ENCODE measurements at places on chromosomes 6 and 20. TPM values are rescaled to one million over a fixed set of nuclear protein-coding genes. Genes with fewer than 3 reads are reported as not detected.

GRCh38 chr6:3825331-3825831, 23.8 kb upstream of the FAM50B start:
- H3K4me1 ChIP-seq, result no peaks in the 10 kb centered on the region
- H3K27me3 ChIP-seq, result no peaks in the 10 kb centered on the region
- no peak overlapping the region for H3K4me3 ChIP-seq
- H3K36me3 ChIP-seq, result no peaks in the 10 kb centered on the region

- H3K4me1 ChIP-seq, result peaks cover 10% of the 10 kb centered on the region
- H3K27ac ChIP-seq, result no peak overlapping the region
- no peaks in the 10 kb centered on the region for H3K27me3 ChIP-seq
- no peak for DNase-seq
- H3K4me3 ChIP-seq, result no peak overlapping the region
These were observed 21.9 kb upstream of the MBOAT1 start for GRCh38 chr6:20234136-20234535.

- no peak overlapping the region for H3K4me3 ChIP-seq
- H3K36me3 ChIP-seq, result no peaks in the 10 kb centered on the region
- DNase-seq, result no peak
- no peaks in the 10 kb centered on the region for H3K27me3 ChIP-seq
- H3K4me1 ChIP-seq, result peaks cover 4% of the 10 kb centered on the region
These were observed 185.5 kb upstream of the SALL4 start for GRCh38 chr20:51987812-51988211.

- H3K27me3 ChIP-seq, result no peaks in the 10 kb centered on the region
- no peak overlapping the region for H3K27ac ChIP-seq
- DNase-seq, result no peak
- no peaks in the 10 kb centered on the region for H3K36me3 ChIP-seq
- no peaks in the 10 kb centered on the region for H3K4me1 ChIP-seq
These were observed 341.7 kb upstream of the HTR1E start for GRCh38 chr6:86595641-86596040.

- DNase-seq, result peak; percentile 37
- H3K4me3 ChIP-seq, result no peak overlapping the region
- H3K27me3 ChIP-seq, result peaks cover 28% of the 10 kb centered on the region
- peak overlapping the region; percentile 57 for H3K27ac ChIP-seq
These were observed 45.9 kb upstream of the ZNFX1 start for GRCh38 chr20:49323622-49324238.

GRCh38 chr6:42742116-42742894, 3.6 kb downstream of the TBCC start:
- H3K27me3 ChIP-seq, result no peaks in the 10 kb centered on the region
- H3K36me3 ChIP-seq, result peaks cover 13% of the 10 kb centered on the region
- H3K4me1 ChIP-seq, result peaks cover 11% of the 10 kb centered on the region
- H3K4me3 ChIP-seq, result no peak overlapping the region
- no peak for DNase-seq
- H3K27ac ChIP-seq, result no peak overlapping the region

GRCh38 chr20:19079536-19080299, 132.7 kb upstream of the SLC24A3 start:
- H3K27ac ChIP-seq, result no peak overlapping the region
- H3K36me3 ChIP-seq, result no peaks in the 10 kb centered on the region
- H3K27me3 ChIP-seq, result no peaks in the 10 kb centered on the region
- H3K4me1 ChIP-seq, result peaks cover 7% of the 10 kb centered on the region
- no peak overlapping the region for H3K4me3 ChIP-seq
- no peak for DNase-seq

- H3K4me1 ChIP-seq, result no peaks in the 10 kb centered on the region
- H3K27me3 ChIP-seq, result no peaks in the 10 kb centered on the region
- H3K36me3 ChIP-seq, result peaks cover 4% of the 10 kb centered on the region
- H3K27ac ChIP-seq, result no peak overlapping the region
These were observed 19.5 kb downstream of the KIZ start for GRCh38 chr20:21145424-21145823.

- H3K27ac ChIP-seq, result no peak overlapping the region
- DNase-seq, result no peak
- no peaks in the 10 kb centered on the region for H3K4me1 ChIP-seq
These were observed 34.7 kb upstream of the MAP3K7 start for GRCh38 chr6:90621581-90621980.

- no peaks in the 10 kb centered on the region for H3K36me3 ChIP-seq
- DNase-seq, result no peak
- no peaks in the 10 kb centered on the region for H3K4me1 ChIP-seq
- H3K27ac ChIP-seq, result no peak overlapping the region
- peaks cover 4% of the 10 kb centered on the region for H3K27me3 ChIP-seq
- H3K4me3 ChIP-seq, result no peak overlapping the region
These were observed 227.2 kb upstream of the SULF2 start for GRCh38 chr20:48012401-48012974.

GRCh38 chr6:12203001-12203400, 87.2 kb upstream of the EDN1 start:
- H3K27ac ChIP-seq, result no peak overlapping the region
- no peaks in the 10 kb centered on the region for H3K36me3 ChIP-seq
- no peak for DNase-seq
- H3K27me3 ChIP-seq, result peaks cover 4% of the 10 kb centered on the region

DNA sequence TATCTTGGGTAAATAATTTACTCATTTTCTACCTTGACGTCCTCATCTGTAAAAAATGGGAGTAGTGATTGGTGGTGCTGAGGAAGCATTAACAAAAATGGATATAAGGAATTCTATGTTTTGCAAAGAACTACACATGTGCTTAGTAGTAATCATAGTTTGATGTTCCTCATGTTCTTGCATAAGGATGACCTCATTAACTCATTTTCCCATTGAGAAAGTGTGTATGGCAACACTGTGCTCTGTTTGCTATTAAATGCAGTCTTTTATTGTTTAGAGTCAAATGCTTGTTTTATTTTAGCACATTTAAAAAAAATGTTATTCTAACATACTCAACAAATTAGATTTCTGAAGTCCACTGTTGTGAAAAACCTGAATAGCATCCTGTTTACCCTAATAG, 211.2 kb upstream of the RSPO3 start:
- no peaks in the 10 kb centered on the region for H3K27me3 ChIP-seq
- no peak for DNase-seq
- H3K4me1 ChIP-seq, result no peaks in the 10 kb centered on the region
- H3K27ac ChIP-seq, result no peak overlapping the region
- H3K4me3 ChIP-seq, result no peak overlapping the region

- H3K36me3 ChIP-seq, result no peaks in the 10 kb centered on the region
- no peak for DNase-seq
- no peak overlapping the region for H3K4me3 ChIP-seq
- peaks cover 9% of the 10 kb centered on the region for H3K27me3 ChIP-seq
- peaks cover 29% of the 10 kb centered on the region for H3K4me1 ChIP-seq
These were observed 85.8 kb upstream of the ESR1 start for GRCh38 chr6:151721671-151722070.

OR2B6 gene
- total RNA-seq, result not detected

DNA sequence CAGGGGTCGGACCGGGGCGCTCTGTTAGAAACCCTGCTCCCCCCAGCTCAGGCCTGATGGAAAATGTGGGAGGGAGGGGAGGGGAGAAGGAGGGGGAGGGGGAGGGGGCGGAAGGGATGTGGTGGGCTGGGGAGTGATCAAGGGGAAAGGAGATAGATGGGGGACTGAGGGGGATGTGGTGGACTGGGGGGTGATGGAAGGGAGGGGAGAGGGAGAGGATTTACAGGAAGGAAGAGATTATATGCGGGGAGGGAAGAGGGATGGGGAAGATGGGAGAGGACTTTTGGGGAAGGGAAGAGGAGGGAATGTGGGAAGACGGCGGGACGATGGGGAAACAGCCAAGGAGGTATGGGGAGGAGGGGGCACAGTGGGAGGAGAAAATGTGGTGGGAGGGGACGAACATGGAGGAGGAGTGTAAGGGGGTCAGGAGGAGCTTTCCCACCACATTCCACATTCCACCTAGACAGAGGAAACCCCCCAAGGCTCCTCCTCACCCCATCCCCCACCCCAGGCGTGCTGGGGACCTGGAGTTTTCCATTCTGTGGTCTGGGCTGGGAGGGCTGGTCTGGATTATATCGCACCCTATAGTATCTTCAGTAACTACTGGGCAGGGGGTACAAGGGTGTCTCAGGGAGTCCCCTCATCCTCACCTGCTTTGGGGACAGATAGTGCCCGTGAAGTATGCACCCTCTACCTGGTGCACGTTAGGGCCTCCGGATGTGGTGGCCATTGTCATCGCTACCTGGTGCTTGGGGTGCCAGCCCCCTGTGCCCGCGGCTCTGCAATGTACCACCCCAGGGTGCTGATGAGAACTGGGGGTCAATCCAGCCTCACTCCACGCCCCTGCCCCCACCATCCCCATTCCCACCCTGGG, 578 bp upstream of the PTGIS start:
- peaks cover 50% of the 10 kb centered on the region for H3K27me3 ChIP-seq
- peak overlapping the region; percentile 27 for H3K4me3 ChIP-seq
- no peak overlapping the region for H3K27ac ChIP-seq
- H3K36me3 ChIP-seq, result no peaks in the 10 kb centered on the region
- DNase-seq, result no peak
- H3K4me1 ChIP-seq, result peaks cover 19% of the 10 kb centered on the region

- DNase-seq, result no peak
- H3K4me1 ChIP-seq, result peaks cover 42% of the 10 kb centered on the region
- peaks cover 24% of the 10 kb centered on the region for H3K27me3 ChIP-seq
- H3K4me3 ChIP-seq, result no peak overlapping the region
These were observed 58.0 kb downstream of the ERMARD start for GRCh38 chr6:169809386-169809785.

GRCh38 chr6:94269256-94269655, 849.9 kb upstream of the EPHA7 start:
- no peaks in the 10 kb centered on the region for H3K4me1 ChIP-seq
- no peaks in the 10 kb centered on the region for H3K36me3 ChIP-seq
- H3K27me3 ChIP-seq, result no peaks in the 10 kb centered on the region
- no peak overlapping the region for H3K27ac ChIP-seq
- no peak for DNase-seq

DNA sequence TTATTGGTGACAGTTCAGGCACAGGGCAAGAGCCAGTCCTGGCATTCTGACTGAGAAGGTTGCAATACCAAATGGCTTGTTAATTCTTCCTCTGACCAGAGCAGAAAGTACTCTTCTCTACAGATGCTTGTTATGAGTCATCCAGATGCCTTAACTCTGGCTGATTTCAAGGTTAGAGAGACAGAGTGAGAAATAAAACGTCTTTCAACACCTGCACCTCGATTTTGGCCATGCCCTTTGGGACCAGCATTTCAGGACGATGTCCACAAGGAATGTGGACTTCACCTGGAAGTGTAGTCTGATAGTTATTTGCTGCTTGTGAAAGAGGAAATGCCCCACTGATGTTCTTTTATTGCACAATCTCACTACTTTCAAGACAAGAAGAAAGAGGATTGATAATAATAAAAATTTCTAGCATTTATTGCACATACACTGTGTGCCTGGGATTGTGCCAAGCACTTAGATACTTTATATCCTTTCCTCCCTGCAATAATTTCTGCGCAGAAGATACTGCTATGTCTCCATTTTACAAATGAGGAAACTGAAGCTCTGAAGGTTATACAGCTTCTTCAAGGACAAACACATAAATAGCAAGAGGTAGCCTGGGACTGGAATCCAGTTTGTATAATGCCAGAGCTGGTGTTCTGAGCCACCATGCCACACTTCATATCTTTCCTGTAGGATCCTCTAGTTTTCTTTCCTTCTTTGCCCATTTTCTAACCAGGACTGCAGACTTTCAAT, 33.5 kb upstream of the MCM3 start:
- H3K4me3 ChIP-seq, result no peak overlapping the region
- DNase-seq, result no peak
- no peaks in the 10 kb centered on the region for H3K36me3 ChIP-seq
- H3K27me3 ChIP-seq, result no peaks in the 10 kb centered on the region
- peaks cover 17% of the 10 kb centered on the region for H3K4me1 ChIP-seq

- H3K27me3 ChIP-seq, result no peaks in the 10 kb centered on the region
- no peak overlapping the region for H3K27ac ChIP-seq
- no peak overlapping the region for H3K4me3 ChIP-seq
- no peak for DNase-seq
- H3K36me3 ChIP-seq, result no peaks in the 10 kb centered on the region
- H3K4me1 ChIP-seq, result peaks cover 30% of the 10 kb centered on the region
These were observed 28.5 kb upstream of the PIM1 start for GRCh38 chr6:37141281-37142049.

- H3K27ac ChIP-seq, result no peak overlapping the region
- peaks cover 7% of the 10 kb centered on the region for H3K27me3 ChIP-seq
- no peaks in the 10 kb centered on the region for H3K36me3 ChIP-seq
- H3K4me1 ChIP-seq, result peaks cover 3% of the 10 kb centered on the region
- no peak overlapping the region for H3K4me3 ChIP-seq
These were observed 88.2 kb upstream of the BHLHE23 start for GRCh38 chr20:63094767-63095499.

HLA-DQB2 gene
- not detected for total RNA-seq

ME1 gene
- total RNA-seq, result 0.49 TPM

GRCh38 chr20:53647286-53647821, 53.7 kb upstream of the ZNF217 start:
- H3K36me3 ChIP-seq, result no peaks in the 10 kb centered on the region
- no peak overlapping the region for H3K27ac ChIP-seq
- no peak overlapping the region for H3K4me3 ChIP-seq
- no peak for DNase-seq
- no peaks in the 10 kb centered on the region for H3K27me3 ChIP-seq

DNA sequence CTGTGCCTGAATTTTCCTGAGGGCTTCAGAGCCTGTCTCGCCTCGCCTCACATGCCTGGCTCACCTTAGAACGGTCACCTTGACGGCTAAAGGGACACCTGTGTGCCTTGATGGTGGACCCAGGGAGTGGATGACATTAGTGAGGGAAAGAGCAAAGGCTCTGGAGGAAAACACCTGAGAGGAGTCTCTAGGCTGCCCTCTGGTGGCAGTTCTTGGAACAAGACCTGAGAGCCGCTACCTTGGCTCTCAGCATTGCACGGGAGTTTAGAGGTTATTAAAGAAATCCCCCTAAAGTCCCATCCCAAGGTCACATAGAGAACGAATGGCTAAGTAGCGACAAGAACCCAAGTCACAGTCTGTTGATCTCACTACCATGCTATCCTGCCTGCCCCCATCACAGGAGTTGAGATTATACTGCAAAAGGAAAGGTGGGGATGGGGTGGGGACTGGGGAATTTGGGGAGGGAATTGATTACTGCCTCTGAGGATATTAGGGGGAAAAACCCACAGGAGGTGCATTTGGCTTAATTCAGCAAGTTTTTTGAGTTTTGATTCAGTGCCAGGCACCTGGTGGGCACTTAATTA, 7.9 kb upstream of the CDSN start:
- peak; percentile 88 for DNase-seq
- H3K4me1 ChIP-seq, result peaks cover 2% of the 10 kb centered on the region
- no peaks in the 10 kb centered on the region for H3K36me3 ChIP-seq
- H3K27me3 ChIP-seq, result peaks cover 2% of the 10 kb centered on the region

HLA-DOA gene
- total RNA-seq, result 6.4 TPM

DAAM2 gene
- total RNA-seq, result not detected

TMC2 gene
- not detected for total RNA-seq

PRSS16 gene
- 1.9 TPM for total RNA-seq

DNA sequence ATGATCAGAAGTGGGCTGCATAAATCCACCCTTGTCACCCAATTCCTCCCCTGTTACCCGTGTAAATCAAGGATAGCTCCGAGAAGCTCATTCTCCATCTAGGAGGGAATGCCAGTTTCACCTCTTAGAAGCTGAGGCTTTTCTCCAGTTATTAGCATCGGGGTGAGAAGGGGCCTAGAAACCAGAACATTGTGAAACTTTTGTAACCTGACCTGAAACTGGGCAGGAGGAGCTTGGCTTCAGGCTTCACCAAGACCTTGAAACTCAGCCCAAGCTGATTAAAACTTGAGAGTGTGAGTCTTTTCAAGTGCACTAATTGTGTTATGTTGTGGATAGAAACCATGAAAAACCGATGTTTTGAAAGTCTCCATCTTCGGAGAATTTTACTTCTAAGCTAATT, 103.1 kb downstream of the BMP2 start:
- H3K27me3 ChIP-seq, result no peaks in the 10 kb centered on the region
- no peaks in the 10 kb centered on the region for H3K4me1 ChIP-seq
- no peaks in the 10 kb centered on the region for H3K36me3 ChIP-seq
- H3K27ac ChIP-seq, result no peak overlapping the region
- no peak for DNase-seq
